ENCODE measurements at places on chromosomes 12 and 14. TPM values are rescaled to one million over a fixed set of nuclear protein-coding genes. Genes with fewer than 3 reads are reported as not detected.

The SNAPC1 gene
- total RNA-seq: 5.4 TPM

- DNase-seq: no peak
Observed at GRCh38 chr12:119096429-119097202, 82.1 kb upstream of the HSPB8 start.

The KLRF1 gene
- total RNA-seq: 0.36 TPM

The TSPAN19 gene
- total RNA-seq: not detected

- no peak for DNase-seq
Observed at GRCh38 chr12:120470150-120470784, 719 bp upstream of the SRSF9 start.

GRCh38 chr12:44384136-44384535, 492.0 kb downstream of the NELL2 start:
- DNase-seq: no peak

GRCh38 chr14:23252006-23252405, 14.3 kb downstream of the RNF212B start:
- no peak for DNase-seq

- no peak for DNase-seq
Observed at GRCh38 chr12:124532331-124532750, 35.1 kb downstream of the NCOR2 start.

- DNase-seq: no peak
Observed at GRCh38 chr12:55067701-55068100, 47.9 kb downstream of the NEUROD4 start.

DNA sequence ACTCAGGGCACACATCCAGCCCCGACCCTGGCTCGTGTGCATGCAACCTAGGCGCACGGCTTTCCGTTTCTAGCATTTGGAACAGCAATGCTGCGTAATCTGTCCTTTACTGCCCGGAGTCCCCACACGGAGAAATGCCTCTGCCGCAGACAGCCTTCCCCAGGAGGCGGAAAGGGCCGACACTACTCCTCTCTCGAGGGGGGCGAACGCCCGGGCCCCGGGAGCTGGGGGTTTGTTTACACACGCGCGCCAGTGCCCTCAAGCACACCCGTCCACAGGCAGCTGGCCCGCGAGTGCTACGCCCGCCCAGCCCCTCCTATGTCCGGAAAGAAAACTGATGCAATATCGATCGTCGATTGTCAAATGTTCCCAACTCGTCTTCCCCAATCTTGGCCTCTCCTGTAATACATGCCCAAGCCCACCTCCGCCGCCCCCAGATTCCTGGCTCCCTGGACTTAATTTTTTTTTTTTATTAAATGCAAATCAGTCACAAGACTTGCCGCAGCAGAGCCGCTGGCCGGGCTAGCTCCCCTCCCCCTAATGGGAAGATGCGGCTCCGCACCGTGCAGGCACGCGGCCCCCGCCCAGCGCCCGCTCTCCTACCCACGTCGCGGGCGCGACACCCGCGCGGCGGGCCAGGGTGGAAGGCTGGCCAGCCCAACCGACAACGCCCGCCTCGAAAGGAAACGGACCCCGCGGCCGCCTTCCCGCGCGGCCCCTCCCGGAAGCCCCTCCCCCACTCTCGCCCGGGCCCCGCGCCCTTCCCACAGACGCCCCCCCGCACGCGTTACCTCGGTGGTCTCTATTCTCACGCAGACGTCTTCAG, 642 bp downstream of the SLC38A2 start:
- peak; percentile 83 for DNase-seq

GRCh38 chr12:114012744-114013431, 46.8 kb upstream of the RBM19 start:
- DNase-seq: no peak

- no peak for DNase-seq
Observed at GRCh38 chr14:106207316-106207715, 680.9 kb downstream of the TMEM121 start.

DNA sequence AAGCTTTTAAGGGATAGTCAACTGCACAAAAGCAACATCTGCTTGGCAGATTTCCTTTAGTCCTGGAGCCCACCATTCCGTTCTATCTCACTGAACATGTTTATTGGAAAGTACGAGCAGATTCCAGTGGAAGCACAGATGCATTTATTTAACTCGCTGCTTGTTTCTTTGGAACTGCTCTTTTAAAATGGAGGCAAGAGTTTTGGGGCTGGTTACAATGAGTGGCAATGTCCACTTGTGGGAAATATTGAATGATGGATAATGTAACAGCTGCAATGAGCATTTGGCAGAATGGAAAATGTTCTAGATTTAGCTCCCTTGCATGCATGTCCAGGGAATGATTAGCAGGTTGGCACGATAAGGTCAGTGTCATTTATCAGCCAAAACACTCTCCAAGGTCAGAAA, 163.0 kb downstream of the ATP23 start:
- no peak for DNase-seq

The OR6C2 gene
- total RNA-seq: not detected

DNA sequence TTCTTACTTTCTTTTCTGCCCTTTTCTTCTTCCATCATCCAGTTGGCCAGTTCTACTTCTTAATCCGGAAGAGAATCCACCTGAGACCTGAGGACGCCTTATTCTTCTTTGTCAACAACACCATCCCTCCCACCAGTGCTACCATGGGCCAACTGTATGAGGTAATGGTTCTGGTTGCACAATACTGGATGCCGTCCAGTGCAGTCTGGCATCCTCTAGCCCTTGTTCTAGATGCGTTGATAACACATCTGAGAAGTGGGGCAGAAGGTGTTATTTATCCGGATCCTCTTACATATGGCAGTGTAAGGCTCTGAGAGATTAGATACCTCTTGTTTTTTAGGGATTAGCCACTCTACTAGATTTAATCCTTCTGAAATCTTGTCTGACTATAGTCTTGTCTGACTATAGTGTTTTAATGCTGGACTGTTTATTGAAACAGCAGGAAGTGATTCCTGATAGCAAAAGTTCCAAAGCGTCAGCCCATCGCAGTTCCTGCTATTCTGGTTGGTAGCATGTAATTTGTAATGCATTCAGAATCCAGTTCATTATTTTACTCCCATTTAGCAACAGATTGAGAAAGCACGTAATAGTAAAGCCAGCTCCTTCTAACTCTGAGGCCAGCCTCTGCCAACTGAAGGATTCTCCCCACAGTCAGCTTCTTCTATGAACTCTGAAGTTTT, 7.9 kb downstream of the GABARAPL1 start:
- DNase-seq: peak; percentile 83

The GNG2 gene
- 15.0 TPM for total RNA-seq

DNA sequence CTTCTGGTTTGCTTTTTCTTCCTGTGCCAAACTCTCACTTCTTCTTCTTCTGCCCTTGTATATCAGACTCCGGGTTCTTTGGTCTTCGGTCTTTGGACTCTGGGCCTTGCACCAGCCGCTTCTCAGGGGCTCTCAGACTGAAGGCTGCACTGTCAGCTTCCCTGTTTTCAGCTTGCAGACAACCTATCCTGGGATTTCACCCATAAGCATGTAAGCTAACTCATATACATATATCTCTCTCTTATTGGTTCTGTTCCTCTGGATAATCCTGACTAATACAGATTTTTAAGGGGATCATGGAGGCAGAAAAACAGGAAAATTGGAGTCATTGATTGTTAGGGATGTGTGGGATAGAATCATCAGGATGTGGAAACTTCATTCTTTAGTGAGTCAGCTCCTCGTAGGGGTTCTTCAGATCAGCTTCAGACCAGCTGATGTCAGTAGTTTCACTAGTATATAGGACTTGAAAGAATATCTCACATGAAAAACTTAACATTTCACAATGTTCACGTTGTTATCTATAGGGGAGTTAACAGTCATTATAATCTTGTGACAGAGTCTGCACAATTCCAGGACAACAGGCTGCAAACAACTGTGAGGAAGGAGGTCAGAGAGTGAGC, 102.9 kb downstream of the RASSF9 start:
- no peak for DNase-seq

- no peak for DNase-seq
Observed at GRCh38 chr12:80321653-80322052, 122.4 kb upstream of the PTPRQ start.

The PLBD1 gene
- total RNA-seq: 11.6 TPM

The KRT2 gene
- not detected for total RNA-seq

All from aorta (tissue), 5 donors.